ENCODE measurements at places on chromosomes 7 and 10.

- DNase-seq, result no peak
Observed at GRCh38 chr7:30201921-30202320, 67.1 kb downstream of the MTURN start.

GRCh38 chr10:42973411-42973810, 103.5 kb upstream of the RET start:
- DNase-seq, result no peak

DNA sequence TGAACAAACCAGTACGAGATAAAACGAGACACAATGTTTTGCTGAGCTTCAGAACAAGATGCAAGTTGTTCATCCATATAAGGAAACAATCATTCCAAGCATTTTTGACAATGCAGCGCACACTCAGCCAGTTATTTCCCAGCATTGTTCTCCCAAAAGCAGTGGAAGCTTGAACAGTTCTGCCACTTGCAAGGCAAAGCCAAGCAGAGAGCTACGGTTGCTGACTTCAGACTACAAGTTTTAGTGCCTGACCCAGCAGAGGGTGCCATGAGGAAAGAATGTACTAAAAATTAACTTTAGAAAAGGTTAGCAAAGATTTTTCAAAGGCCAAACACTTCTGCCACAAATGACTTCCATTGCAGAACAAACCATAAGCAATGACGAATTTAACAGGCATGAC, 152.5 kb downstream of the SLC25A13 start:
- DNase-seq, result no peak

- no peak for DNase-seq
Observed at GRCh38 chr10:110681023-110681681, 37.0 kb downstream of the RBM20 start.

DNA sequence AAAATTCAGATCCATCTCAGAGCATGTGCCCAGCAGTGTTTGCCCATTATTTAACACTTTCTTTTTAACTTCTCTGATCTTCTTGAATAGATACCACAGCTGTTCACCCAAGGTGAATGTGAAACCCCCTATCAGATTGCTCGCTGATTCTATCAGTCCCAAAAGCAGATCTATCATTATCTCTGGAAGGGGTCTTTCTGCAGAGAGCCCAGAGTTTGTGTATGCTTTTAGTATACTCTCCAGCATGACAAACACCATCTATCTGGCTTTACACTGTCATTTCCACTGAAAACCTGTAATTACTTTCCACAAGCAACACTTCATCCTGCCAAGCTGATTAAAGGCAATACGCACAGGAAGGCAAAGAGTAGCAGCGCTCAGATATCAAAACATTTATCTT, 168.2 kb downstream of the CACNA2D1 start:
- DNase-seq, result no peak

- no peak for DNase-seq
Observed at GRCh38 chr7:106480616-106481031, 180.3 kb downstream of the CCDC71L start.

DNA sequence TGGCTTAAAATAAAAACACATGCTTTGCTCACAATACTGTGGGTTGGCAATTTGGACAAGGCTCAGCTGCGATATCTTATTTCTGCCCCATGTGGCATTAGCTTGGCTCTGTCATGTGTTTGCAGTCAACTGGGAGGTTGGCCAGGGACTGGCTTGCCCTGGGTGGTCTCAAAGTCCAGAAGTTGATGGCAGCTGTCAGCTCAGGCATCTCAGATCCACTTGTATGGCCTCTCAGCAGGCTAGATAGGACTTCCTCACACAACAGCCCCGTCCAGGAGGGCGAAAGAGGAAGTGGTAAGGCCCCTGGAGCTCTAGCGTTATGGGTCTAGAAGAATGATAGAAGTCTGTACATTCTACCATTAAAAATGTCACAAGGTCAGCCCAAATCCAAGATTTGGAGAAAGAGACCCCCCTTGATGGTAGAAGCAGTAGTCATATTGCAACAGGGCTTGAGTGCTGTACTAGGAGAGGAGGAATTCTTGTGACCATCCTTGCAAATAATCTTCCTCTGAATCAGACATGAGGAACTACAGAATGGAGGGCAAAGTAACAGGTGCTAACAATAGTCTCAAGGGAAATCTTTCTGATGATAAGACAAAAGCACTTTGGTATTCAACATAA, 166.2 kb downstream of the FAM107B start:
- DNase-seq, result no peak

DNA sequence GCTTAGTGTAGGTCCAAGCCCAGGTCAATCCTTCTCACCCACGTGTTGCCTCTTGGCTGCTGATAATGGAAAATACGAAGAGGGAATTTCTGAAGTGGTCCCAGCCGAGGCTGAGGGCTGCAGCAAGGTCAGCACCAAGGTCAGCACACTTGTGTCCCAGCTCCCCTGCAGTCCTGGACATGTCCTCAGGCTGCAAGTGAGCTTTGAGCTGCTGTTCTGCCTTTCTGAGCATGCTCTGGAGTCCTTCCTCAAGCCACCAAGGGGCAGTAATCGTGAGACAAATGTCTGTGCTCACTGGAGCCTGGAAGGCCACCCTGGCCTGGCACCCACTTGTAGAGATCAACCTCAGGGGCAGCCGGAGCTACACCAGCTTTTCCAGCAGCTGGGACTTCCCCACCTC, 28.3 kb downstream of the DRGX start:
- DNase-seq, result no peak

- DNase-seq, result no peak
Observed at GRCh38 chr10:112210666-112211065, 27.1 kb upstream of the GPAM start.

- no peak for DNase-seq
Observed at GRCh38 chr10:21488246-21488956, 37.1 kb downstream of the SKIDA1 start.

DNA sequence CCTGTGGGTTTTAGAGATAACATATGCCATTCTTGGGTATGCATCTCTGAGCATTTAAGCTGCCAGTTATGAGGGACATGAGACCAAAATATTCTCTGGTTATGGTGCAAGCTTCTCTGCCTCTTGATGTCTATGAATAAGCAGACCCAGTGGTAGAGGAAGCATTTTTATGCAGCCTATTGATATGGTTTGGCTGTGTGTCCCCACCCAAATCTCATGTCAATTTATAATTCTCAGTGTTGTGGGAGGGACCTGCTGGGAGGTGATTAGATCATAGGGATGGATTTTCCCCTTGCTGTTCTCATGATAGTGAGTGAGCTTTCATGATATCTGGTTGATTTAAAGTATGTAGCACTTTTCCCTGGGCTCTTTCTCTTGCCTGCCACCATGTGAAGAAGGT, 187.2 kb downstream of the ARHGAP12 start:
- DNase-seq, result no peak

- DNase-seq, result no peak
Observed at GRCh38 chr10:64033711-64034110, 512.5 kb downstream of the REEP3 start.

DNA sequence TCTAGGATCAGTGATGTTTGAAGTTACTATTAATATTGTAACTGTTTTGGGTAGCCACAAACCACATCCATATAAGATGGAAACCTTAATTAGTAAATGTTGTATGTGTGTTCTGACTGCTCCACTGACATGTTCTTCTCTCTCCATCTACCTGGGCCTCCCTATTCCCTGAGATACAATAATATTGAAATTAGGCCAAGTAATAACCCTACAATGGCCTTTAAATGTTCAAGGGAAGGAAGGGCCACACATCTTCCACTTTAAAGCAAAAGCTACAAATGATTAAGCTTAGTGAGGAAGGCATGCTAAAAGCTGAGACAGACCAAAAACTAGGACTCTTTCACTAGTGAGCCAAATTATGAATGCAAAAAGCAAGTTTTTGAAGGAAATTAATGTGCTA, 176.4 kb upstream of the ANK3 start:
- DNase-seq, result no peak

All from stimulated activated CD8-positive, alpha-beta memory T cell treated with anti-CD3 and anti-CD28 coated beads, Interleukin-4, amount 100 ng/mL, for 4 hours (primary cell).